Heart right ventricle (tissue), 16 donors: ENCODE measurements at places on chromosomes 16 and 17. TPM values are rescaled to one million over a fixed set of nuclear protein-coding genes. Genes with fewer than 3 reads are reported as not detected.

GRCh38 chr17:81295031-81295675, at the start of gene SLC38A10:
Gene SLC38A10, minus strand, starts transcription at chr17:81295307. Its CDS starts 386 bp downstream, at chr17:81294921.
- DNase-seq, result peak; percentile 94

- no peak for DNase-seq
Measured at GRCh38 chr17:68953340-68953997, 1.7 kb downstream of the ABCA8 start.

GRCh38 chr17:41486809-41487530, 2.7 kb downstream of the KRT36 start:
- no peak for DNase-seq

- no peak for DNase-seq
Measured at GRCh38 chr16:84477661-84478060, 26.8 kb downstream of the MEAK7 start.

DNA sequence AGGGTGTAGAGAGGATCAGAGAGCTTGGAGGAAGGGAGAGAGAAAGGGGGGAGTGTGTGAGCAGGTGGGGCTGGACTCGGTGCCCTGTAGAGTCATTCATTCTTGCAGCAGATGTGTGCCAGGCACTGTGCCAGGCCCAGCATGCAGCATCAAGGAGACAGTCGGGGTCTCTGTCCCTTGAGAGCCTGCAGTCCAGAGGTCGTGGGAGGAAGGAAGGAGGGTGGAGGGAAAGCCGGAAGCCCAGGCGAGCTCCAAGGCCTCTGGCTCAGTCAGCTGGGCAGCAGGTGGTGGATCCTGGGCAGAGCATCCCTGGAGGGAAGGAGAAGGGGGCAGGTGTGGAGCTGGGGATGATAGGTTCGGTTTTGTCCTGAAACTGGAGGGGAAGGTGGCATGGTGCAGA, 27.5 kb downstream of the EPN2 start:
- no peak for DNase-seq

Gene MYH8
- total RNA-seq, result not detected

GRCh38 chr17:69235338-69236058, 6.9 kb upstream of the ABCA10 start:
- peak; percentile 86 for DNase-seq
